ENCODE measurements at places on chromosomes 2 and 18. TPM values are rescaled to one million over a fixed set of nuclear protein-coding genes. Genes with fewer than 3 reads are reported as not detected.

DNAH6 gene
- 5.5 TPM for total RNA-seq

GRCh38 chr2:82230406-82230805 lies 1925.9 kb upstream of the LRRTM1 start:
- H3K27ac ChIP-seq = no peak overlapping the region
- H3K27me3 ChIP-seq = no peaks in the 10 kb centered on the region
- no peaks in the 10 kb centered on the region for H3K36me3 ChIP-seq
- no peaks in the 10 kb centered on the region for H3K4me1 ChIP-seq
- no peak overlapping the region for H3K4me3 ChIP-seq

DYSF gene
- 1.6 TPM for total RNA-seq

FEV gene
- total RNA-seq = 15.6 TPM

GRCh38 chr2:10014418-10015190 lies 28.7 kb upstream of the KLF11 start:
- H3K36me3 ChIP-seq = no peaks in the 10 kb centered on the region
- H3K4me1 ChIP-seq = peaks cover 2% of the 10 kb centered on the region

DNA sequence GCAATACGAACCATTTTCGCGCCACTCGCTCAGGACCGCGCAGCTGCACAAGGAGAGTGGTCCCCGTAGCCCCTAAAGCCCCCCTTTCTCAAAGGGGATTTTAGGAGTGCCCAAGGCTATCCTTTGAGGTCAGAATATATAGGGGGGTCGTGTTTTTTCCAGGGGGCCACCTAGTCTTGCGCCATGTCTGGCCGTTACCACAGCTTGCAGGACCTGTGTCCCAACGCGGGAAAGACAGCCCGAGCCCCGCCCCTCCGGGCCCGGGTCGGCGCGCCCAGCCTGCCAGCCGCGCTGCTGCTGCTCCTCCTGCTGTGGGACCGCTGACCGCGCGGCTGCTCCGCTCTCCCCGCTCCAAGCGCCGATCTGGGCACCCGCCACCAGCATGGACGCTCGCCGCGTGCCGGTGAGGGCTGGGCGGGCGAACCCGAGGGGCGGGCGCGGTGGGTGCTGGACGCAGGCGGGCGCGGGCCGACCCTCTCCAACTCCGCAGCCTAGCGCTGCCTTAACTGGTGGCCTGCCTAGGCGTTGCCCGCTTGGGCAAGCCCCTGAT lies at the start of gene CDCA7:
Gene CDCA7, plus strand, starts transcription at position 291 of the 550 bp plus-strand sequence. Its CDS starts 92 bp downstream, at position 383.
- H3K36me3 ChIP-seq = no peaks in the 10 kb centered on the region
- H3K4me3 ChIP-seq = peak within 1 kb of the TSS; percentile 86
- H3K27me3 ChIP-seq = peaks cover 17% of the 10 kb centered on the region
- peaks cover 18% of the 10 kb centered on the region for H3K4me1 ChIP-seq

TCF23 gene
- total RNA-seq = not detected

DNA sequence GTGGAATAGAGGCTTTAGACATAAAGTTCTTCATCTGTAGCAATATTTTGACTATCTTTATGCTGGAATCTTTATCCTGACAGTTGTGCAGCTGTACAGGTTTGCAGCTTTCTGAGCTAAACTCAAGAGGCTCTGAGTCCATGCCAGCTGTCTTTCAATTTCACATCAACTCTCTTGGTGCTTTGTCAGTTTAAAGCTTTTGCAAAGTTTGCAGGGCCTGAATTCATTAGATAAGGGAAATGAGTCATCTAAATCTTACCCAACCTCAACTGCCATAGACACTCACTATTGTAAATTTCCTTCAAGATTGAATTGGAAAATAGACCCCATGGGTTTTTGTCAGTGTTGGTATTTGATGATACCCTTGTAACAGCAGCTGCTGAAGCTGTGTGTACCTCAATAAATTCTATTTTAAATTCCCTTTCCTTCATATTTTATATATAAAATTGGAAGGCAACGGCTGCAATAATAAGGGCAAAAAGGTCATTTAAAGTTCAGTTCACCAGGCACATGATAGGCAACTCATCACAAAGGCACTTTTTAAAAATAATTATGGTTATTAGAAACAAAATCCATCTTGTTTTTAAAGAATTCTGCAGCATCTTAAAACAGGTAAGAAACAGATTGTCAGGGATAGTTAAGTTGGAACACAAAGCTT lies 169.9 kb upstream of the SLC39A10 start:
- peaks cover 4% of the 10 kb centered on the region for H3K4me1 ChIP-seq
- no peak overlapping the region for H3K27ac ChIP-seq
- no peaks in the 10 kb centered on the region for H3K27me3 ChIP-seq
- no peak for DNase-seq

DNA sequence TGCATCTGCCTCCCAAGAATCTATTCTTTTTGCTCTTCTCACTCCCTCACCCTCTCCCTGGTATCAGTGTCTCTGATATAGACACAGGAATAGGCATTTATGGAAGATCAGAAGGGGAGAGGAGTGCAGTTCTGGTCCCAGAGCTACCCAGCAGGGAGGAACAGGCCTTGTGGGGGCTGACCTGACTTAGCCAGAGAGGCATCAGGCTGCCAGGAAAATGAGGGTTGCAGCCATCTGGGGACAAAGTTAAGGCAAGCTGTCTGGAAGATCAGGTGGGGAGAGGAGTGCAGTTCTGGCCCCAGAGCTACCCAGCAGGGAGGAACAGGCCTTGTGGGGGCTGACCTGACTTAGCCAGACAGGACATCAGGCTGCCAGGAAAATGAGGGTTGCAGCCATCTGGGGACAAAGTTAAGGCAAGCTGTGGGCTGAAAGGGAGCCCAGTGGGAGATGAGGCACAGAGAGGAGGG lies 69.9 kb upstream of the HK2 start:
- no peaks in the 10 kb centered on the region for H3K27me3 ChIP-seq
- DNase-seq = no peak
- peak overlapping the region; percentile 12 for H3K27ac ChIP-seq
- H3K4me1 ChIP-seq = peaks cover 22% of the 10 kb centered on the region

DNA sequence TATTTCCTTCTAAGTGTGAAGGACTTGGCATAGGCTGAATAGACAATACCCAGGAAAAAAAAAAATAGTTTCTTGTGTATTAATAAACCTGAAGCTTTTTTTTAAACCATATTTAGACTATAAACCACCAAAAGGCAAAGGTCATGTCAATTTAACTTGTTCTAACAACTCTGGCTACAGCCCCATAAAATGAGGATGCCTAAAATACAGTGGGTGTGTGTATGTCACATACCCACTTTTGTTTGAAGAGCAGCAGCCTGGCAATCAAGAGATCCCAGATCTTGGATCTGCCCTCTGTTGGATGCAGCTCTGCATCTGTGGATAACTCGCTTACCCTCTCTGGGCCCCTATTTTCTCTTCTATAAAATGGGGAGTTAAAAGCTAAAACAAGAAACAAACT lies 65.4 kb downstream of the SATB2 start:
- H3K27me3 ChIP-seq = no peaks in the 10 kb centered on the region
- no peaks in the 10 kb centered on the region for H3K4me1 ChIP-seq
- H3K4me3 ChIP-seq = no peak overlapping the region
- no peak for DNase-seq
- H3K36me3 ChIP-seq = no peaks in the 10 kb centered on the region
- no peak overlapping the region for H3K27ac ChIP-seq

DNA sequence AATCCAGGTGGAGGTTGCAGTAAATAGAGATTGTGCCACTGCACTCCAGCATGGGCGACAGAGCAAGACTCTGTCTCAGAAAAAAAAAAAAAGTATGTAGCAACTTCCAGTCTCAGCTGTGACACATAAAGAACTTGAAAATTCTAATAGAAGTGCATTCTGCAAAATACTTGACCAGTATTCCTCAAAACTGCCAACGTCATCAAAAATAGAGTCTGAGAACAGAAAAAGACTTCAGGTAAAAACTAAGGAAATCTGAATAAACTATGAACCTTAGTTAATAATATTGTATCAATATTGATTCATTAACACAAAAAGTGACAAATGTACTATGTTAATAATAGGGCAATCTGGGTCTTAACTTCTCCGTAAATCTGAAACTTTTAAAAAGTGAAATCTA lies 76.7 kb upstream of the WDR75 start:
- H3K27ac ChIP-seq = no peak overlapping the region
- DNase-seq = no peak
- H3K4me1 ChIP-seq = no peaks in the 10 kb centered on the region
- no peaks in the 10 kb centered on the region for H3K36me3 ChIP-seq

QPCT gene
- total RNA-seq = 2.7 TPM

DNA sequence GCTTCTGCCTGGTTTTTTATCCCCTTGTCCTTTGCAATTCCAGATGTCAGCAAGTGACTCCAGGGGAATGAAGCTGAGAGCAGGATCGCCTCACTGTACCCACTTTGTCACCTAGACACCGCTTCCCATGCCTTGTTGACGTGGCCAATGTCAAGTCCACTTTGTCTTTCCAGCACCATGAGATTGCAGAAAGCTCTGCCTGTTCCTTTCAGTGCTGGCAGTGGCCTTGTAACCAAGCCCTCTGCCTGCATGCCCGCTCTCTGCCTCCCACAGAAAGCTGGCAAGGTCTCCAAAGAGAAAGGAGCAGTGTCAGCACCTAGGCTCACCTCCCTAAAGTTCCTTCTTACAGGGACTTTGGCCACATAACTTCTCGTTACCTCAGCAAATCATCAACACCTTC lies 282.2 kb upstream of the ST6GAL2 start:
- H3K4me1 ChIP-seq = peaks cover 2% of the 10 kb centered on the region
- no peak overlapping the region for H3K4me3 ChIP-seq
- peak overlapping the region; percentile 30 for H3K27ac ChIP-seq
- no peak for DNase-seq
- H3K36me3 ChIP-seq = no peaks in the 10 kb centered on the region

Measured in progenitor cell of endocrine pancreas (in vitro differentiated cells).